ENCODE measurements at places on chromosomes 7 and 10.

DNA sequence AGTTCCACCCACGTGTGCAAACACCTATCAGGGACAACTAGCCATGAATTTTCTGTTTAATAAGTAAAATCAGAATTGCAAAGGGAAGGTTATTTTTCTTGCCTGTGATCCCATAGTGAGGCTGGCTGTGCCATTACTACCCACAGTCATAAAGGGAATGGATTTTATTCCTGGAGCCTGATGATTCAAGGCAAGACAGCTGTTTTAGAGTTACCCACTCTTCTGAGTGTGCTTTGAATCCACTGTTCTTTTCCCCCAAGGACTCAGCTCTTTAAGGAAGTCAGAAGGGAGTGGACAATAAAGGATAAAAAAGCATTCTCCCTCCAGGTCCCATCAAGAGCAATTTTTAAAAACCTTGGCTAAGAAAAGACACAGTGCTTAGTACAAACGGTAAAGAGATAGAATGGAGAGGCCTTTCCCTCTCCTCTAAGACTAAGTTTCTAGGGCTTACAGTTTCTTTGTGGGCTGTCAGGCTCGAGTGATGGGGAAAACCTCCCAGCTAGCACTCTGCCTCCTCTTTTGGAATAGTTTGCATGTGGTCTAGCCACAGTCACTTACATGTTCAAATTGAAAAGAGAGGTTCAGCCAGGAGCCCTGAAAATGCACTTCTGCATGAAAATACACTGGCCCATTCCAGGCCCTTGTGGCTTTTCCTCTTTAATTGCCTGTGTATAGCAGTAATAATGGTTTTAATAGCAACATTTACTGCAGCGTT, 5.1 kb upstream of the LRRC4 start:
- DNase-seq: no peak

DNA sequence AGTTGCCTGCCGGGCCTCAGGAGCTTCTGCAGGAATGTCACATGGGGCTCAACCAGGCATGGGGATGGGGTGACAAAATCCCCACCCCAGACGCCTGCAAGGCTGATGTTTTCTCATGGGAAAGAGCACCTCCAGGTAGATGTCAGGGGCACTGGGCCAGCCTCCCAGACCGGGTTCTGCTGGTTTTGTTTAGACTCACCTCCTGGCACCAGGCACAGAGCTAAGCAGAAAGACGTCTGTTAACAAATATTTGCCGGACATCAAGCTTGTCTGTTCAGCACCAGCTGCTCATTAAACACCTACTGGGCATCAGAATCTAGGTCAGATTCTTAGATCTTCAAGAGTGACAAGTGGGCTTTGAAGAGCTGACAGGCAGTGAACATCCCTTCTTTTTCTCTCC, 34.9 kb upstream of the TCERG1L start:
- no peak for DNase-seq

DNA sequence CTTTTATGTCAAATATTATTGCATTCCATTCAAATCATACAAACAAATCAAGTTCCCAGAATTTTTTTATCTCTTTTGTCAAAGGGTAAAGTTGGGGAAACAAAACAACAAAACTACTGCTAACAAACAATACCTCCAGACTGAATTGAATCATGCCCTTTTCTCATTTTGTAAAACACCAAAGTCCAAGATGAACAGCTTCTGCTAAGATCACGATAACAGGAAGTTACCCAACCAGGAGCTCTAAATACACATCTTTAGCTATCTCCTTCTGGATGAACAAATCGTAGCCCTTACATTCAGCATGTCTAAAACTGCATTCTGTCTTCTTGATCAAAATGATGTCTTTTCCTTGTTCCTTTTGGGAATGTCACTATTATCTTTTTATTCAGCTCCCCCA, 97.4 kb downstream of the CTTNBP2 start:
- DNase-seq: no peak

- DNase-seq: no peak
These were observed 136.1 kb downstream of the PLXNA4 start for GRCh38 chr7:132440151-132440550.

GRCh38 chr10:28400176-28400575, 97.3 kb upstream of the MPP7 start:
- DNase-seq: no peak

DNA sequence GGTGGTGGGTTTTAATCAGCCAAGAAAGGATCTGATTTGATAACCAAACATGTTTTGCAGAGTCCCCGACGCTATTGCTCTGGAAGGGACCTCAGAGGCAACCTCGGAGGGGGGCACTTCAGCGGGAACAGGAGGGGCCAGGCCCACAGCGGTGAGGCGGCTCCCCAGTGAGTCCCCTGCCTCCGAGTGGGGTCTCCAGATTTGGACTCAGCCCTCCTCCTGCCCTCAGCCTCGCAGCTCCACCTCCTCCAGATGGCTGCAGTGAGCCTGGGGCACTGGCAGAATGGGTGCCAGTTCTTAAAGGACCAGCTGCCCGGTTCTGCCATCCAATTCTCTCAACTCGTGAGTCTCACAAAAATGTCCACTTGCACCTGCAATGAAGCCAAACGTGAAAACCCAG, 61.0 kb upstream of the NANOS1 start:
- no peak for DNase-seq

DNA sequence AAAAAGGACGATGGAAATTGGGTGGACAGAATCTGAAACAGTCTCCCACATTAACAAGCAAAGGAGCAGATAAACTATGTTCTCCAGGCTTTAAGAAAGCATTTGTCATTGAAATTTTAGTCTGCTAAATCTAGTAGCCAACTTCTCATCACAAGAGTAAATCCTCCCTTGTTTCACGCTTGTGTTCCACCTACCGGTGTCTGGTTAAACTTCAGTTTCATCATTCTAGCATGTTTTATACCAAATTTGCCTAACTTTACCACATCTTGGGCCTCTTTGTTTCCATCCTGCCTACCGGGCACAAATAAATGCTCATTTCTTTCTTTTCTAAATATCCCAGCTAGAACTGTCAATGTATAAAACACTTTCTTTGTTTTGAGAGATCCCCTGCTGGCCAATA, 5.8 kb downstream of the LIPA start:
- no peak for DNase-seq

DNA sequence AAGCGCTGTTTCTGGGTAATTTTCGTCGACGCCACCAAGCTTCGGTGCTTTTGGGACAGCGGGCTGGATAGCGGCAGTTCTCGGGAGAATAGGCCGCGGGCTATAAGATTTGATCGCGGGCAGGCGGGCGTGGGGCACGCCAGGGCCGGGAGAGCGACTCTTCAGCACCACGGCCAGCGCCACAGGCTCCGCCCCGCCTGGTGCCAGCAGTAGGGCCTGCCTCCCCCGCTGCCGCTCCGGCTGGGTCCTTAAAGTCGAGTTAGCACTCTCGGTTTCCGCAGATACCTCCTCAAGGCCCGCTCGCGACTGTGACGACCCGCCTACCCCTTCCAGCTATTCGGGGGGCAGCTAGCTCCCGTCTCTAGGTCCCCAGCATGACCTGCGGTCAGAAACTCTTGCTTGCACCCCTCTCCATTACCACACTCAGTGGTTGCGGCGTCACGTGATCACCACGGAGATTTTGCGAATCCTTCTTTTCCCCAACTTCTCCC, 9.4 kb downstream of the NXPH1 start:
- DNase-seq: no peak

GRCh38 chr10:22016046-22016705, 12.6 kb upstream of the DNAJC1 start:
- DNase-seq: no peak

DNA sequence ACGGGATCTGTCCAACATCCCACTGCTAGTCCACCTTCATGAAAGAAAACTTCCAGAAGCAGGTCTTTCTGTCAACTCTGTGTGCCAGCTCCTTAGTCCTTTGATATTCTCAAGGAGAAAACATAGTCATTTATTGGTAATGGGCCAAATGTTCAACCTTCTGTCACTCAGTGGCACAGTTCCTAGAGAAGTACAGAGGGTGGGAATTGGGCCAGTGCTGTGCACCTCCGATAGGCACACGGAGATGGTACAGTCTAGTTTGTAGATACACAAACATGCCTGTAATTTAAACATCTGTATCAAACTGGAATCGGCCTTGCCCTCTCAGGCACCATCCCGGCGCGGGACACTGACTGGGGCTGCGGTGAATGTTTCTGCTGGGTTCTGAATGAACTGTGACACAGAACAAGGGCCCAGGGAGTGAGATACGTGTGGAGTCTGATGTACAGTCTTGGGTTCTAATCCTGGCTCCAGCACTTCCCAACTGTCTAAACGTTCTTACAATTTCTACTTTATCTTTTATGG, 213.9 kb upstream of the SHH start:
- no peak for DNase-seq

GRCh38 chr10:60878224-60878623, 65.8 kb downstream of the RHOBTB1 start:
- no peak for DNase-seq

DNA sequence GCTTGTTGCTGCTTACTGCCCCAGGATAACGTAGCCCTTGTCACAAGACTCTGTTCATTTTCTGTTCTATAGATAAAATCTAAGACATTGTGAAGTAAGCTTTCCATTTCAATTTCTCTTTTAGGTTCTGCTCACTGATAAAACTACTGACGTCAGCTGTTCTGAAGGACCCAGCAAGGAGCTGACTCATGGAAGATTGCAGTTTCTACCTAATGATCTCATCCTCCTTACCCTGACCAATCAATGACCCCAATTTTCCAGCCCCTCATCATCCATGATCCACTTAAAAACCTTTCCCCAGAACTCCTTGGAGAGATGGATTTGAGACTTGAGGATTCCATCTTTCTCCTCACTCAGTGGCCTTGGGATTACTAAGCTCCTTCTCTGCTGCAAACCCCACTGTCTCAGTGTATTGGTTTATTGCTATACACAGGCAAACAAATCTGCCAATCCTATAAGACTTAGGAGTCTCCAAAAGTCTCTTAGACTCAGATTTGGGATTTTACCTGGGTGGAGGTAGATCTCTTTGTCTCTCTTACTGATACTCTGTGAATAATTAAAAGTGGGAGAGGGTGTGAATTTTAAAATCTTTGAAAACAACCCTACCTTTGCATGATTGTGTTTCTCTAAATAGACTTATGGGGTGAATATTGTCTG, 109.2 kb upstream of the TRIM24 start:
- no peak for DNase-seq

- DNase-seq: no peak
These were observed 50.6 kb upstream of the ZC3HAV1 start for GRCh38 chr7:139159900-139160675.

DNA sequence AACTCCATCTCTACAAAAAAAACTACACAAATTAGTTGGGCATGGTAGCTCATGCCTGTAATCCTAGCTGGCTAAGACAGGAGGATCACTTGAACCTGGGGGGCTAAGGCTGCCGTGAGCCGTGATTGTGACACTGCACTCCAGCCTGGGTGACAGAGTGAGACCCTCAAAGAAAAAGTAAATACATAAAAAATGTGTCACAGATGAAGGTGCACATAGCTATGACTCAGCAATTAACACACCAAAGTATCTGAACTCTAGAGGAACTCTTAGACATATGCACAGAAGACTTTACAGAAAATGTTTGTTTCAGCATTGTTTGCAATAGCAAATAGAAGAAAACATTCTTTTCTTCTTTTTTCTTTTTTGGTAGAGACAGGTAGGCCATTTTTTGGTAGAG, 8.3 kb downstream of the C10orf62 start:
- no peak for DNase-seq

DNA sequence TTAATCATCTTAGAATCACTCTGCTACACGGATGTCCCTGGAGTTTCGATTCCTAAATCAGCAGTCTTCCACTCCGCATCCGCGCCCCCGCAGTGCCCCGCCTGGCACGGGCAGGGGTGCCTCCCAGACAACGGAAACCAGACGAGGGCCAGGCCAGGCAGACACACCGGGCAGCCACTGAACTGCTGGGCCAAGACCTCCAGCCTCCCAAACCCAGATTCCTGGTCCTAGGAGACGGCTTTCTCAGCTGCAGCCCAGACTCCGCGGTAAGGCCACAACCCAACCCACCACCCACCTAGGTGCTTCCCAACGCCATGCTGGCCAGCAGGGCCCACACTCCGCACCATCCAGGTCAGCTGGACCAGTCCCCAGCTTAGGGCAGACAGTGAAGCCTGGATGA, 33.2 kb downstream of the MAD1L1 start:
- no peak for DNase-seq

DNA sequence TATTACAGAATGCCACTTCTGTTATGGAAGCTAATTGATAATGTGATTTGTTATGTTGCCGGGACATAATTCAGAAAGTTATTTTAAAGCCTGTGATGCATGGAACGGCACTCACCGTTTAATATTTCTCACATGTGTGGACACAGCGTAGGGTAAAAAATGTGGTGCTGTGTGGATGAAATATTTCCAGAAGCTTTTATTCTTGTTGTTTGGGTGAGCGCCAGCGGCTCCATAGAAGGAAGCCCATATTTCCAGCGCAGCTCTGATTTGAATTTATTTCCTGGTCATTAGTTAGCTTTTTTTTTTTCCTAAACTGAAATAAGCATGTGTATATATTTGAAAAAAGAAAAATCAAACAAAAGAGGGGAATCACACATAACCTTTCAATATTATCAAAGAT, 20.2 kb upstream of the NKX6-2 start:
- no peak for DNase-seq

DNA sequence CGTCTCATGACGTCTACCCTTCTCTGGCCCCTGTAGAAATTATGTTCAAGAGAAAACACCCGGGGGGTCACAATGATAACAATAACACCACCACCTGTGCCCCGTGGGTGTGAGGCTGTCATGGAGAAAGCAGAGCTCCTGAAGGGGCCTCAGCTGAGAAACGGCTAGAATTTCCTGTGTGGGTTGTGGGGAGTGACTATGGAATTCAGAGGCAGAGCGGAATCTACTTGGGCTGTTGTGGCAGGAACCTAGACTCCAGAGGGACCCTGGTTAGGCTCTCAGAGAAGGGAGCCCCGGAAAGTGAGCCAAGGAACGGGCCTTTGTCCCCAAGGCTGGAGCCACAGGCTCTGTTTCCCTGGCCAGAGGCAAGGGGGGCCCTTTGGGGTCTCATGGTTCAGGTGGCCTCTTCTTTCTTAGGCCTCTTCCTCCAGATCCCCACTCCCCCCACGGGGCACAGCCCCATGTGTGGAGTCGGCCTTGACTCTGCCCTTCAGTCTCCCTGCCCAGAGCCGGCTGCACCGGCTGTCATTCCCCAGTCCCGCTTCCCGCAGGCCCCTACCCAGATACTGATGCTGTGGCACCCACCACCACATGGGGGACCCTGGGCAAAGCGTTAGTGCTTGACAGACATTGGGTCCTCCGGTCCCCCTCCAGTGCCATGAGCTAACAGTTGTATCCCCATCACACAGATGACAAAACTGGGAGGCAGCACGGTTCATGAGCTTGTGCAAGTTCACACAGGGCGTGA, 6.5 kb upstream of the GIMAP8 start:
- no peak for DNase-seq

Measured in hypothalamus (tissue), 51 donors.